ENCODE measurements at places on chromosomes 1 and 21.

DNA sequence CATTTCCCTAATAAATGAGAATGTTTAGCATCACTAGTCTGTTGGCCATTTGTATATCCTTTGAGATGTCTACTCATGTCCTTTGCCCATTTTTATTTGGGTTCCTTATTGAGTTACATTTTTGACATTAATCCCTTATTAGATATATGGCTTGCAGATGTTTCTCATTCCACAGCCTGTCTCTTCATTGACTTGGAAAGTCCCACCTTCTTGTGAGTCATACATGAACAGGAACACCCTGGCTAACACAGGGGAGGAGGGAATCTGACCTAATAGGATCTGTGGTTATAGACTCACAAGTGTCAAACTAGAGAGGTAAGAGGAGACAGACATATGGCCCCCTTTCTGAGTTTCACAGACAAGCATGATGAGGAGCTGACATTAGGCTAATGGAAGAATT lies 11.5 kb downstream of the ZP4 start:
- DNase-seq = no peak

- no peak for DNase-seq
Observed at GRCh38 chr1:223741861-223742260, 29.5 kb downstream of the CAPN2 start.

GRCh38 chr1:6912518-6912917 lies 127.3 kb downstream of the CAMTA1 start:
- no peak for DNase-seq

GRCh38 chr1:1760715-1761114 lies 17.6 kb downstream of the NADK start:
- no peak for DNase-seq

DNA sequence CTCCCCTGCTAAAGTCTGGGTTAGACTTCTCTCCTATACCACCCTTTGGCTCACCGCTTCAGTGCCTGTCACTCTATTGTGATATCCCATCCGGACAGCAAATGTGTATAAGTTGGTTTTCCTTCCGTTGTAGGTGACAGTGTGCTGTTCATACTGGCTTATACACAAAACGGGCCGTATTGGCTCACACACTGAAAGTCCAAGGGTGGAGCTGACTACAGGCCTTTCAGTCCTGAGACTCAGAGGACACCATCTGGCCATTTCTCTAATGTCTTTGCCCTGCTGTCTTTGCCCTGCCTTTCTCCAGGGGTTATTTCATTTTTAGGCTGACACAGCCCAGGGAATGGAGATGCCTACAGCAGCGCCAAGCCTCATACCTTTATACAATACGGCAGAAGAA lies 90.7 kb downstream of the URB2 start:
- no peak for DNase-seq

GRCh38 chr1:1041092-1041523 lies 21.2 kb downstream of the AGRN start:
- no peak for DNase-seq

GRCh38 chr1:35449334-35450008 lies 107.7 kb downstream of the KIAA0319L start:
- DNase-seq = no peak

- DNase-seq = no peak
Observed at GRCh38 chr1:231201979-231202633, 38.9 kb upstream of the GNPAT start.

DNA sequence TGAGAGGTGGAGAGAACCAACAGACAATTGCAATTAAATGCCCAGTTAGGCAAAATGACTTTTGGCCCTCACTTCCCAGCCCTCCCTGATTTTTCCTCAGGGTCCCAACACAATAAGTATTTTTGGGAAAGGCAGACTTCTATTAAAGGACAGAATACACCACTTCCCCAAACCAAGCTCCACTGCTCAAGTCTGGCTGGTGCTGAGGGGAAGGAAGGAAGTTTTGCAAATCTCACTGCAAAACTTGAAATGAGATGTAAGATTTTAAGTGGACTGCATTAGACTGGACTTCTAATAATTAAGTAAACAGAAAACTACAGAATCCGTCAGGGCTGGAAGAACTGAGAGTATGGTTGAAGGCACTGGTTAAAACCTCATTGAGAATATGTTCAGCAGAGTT lies 32.2 kb upstream of the CD1D start:
- DNase-seq = no peak

GRCh38 chr1:113388621-113389358 lies 1.5 kb upstream of the MAGI3 start:
- no peak for DNase-seq

DNA sequence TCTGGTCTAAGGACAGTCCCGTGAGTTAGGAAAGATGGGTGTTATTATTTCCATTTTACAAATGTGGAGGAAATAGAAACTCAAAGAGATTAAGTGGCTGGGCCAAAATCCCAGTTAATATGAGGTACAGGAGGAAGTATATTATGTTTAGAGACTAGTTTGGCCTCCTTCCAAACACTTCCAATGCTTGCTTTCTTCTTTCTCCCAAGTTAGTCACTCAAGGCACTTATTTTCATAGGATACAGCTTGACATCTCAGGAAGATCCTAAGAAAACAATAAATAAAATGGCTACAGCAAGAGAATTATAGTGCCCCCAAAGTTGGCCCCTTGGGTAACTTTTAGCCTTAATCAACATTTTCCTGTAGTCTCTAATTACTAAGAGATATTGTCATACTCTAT lies 47.5 kb upstream of the IPO9 start:
- no peak for DNase-seq

DNA sequence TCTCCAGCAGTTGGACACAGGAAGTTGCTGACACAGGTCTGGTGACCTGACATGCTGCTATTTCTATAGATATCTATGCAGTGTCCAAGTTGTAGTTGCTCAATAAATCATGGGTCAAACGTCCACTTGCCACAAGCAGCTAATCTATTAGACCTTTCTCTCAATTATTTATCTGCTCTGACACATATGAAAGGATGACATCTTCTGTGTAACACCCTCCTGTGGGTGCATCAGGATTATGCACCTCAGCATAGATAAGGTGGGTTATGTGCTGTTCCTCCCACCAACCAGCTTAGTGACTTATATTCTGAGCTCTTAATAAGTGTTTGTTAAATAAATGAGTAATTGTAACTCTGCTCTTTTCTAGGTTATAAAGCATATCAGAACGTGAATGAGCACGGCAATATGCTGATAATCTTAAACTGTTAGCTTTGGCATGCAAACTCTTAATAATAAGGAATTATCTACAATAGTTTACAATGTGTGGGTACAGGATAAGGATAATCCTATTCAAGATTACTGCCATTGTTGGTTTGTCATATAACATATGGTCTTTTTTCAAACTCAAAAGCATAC lies 90.7 kb upstream of the GCLM start:
- DNase-seq = no peak

- DNase-seq = no peak
Observed at GRCh38 chr1:111471012-111471411, 2.8 kb upstream of the C1orf162 start.

DNA sequence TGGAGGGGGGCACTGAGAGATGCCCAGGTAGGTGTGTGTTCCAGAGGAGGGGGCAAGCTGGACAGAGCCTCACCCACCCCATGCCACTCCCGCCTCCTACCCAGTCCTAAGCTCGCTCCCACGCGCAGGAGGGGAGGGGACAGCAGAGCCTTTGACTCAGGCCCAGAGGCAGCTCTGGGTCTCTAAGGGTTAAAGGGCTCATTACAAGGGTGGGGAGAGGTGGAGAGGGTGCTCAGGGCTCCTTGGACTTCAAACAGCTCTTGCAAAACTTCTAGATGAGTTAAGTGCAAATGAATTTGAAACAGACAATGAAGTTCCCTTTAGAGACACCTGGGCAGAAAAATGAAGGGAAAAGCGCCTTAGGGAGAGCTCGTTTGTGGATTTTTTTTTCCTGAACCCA lies 104.2 kb upstream of the CASZ1 start:
- no peak for DNase-seq

DNA sequence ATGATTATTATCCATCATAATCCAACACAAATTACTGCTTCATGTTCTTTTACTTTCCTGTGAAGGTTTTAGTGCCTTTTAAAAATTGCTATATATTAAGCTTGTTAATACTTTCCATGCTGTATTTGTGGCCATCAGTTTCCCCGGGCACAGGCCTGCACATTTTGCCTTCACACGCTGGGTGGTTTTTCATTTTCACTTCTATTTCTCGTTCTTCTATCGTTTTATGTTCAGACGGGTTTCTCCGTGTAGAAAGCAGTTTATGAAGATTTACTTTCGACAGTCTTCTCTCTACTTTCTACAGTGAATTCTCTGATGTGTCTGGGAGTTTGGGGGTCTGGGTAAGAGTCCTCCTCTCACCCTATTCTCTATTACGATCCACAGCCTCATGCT lies 9.5 kb downstream of the RUNX3 start:
- DNase-seq = no peak

DNA sequence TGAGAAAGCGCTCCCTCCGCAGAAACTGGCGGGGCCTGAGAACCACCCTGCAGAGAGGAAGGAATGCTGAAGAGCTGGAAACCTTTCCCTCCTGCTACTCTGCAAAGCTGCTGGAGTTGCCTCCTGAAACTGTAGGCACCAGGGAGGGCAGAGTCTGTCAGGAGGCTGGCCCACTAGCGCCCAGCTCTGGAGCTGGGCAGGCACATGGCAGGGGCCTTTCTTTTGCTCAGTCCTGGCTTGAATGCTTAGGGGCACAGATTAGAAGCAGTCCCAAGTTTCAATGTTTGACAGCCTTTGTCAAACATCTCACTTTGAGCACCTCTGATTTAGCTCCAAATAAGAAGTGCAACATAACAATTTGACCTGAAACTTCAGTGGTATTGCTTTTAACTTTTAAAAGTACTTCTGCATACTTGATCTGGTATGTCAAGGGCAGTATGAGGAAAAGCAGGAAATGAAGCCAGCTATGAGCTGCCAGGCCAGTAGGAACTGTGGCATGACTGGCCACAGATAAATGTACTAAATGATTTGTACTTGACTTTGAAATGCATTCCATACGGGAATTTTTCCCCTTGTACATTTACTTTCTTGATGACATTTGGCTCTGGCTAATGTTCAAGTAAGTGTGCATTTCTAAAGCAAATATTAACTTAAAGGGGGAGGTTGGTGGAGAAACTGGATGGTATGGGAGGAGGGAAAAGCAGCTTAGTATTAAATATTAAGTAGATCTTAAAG lies 7.2 kb downstream of the C1orf116 start:
- no peak for DNase-seq

DNA sequence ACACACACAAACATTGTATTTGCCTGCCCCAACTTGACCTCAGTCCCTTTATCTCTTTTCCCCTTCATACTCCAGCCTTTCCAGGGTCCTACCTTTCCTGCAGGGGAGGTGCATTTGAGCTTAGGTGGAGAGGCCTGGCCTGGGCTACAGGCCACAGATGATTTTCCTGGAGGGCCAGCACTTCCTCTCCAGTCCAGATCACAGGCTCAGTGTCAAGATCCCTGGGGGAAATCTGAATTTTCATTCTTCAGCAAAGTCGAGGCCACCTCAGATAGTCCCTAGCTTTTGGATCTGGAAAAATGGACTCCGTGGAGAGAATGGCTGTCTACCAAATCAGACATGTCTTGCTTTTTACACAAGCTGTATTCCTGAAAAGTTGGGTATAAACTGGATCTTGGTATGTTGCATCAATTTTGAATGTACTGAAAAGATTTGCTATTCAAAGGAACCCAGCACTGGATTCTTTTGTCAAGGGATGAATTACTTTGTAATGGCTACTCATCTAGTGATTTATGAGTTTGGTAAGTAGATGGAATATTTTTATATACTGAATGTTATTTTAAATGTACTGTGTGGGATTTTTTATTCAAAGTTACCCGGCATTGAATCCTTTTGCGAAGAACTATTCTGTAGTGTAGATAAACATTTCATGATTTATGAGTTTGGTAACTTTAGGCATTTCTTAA lies 78.7 kb downstream of the DDR2 start:
- no peak for DNase-seq

- DNase-seq = no peak
Observed at GRCh38 chr1:45785583-45785982, 17.8 kb upstream of the MAST2 start.

GRCh38 chr1:39632323-39632681 lies 7.1 kb downstream of the HEYL start:
- no peak for DNase-seq

- no peak for DNase-seq
Observed at GRCh38 chr1:74368335-74368734, 133.1 kb downstream of the TNNI3K start.

DNA sequence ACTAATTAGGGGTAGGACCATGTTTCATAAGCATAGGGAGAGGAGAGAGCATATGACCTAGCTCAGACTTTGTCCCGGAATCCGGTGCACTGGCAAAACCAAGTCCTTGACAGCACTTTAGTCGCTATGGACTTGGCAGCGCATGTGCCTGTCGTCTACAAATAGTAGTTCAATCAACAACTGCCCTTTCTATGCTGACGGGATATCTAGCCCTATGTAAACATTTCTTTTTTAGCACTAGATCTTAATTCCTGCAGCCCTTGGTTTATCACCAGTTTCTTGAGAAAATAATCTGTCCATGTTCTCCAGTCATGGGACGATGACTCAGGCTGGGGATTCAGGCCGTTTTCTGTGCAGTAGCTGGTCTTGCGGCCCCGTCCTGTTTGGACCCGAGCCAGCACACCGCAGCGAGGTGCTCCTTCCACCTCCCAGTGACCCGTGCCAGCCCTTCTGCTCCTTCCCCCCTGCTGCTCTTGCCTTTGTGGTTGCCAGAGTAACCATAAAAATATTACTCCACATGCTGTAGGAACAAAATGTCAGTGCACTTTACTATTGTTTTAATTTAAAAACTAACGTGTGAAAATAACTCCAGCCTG lies 8.6 kb upstream of the MT1HL1 start:
- peak; percentile 45 for DNase-seq

- DNase-seq = no peak
Observed at GRCh38 chr1:61114178-61114870, 32.0 kb downstream of the NFIA start.

DNA sequence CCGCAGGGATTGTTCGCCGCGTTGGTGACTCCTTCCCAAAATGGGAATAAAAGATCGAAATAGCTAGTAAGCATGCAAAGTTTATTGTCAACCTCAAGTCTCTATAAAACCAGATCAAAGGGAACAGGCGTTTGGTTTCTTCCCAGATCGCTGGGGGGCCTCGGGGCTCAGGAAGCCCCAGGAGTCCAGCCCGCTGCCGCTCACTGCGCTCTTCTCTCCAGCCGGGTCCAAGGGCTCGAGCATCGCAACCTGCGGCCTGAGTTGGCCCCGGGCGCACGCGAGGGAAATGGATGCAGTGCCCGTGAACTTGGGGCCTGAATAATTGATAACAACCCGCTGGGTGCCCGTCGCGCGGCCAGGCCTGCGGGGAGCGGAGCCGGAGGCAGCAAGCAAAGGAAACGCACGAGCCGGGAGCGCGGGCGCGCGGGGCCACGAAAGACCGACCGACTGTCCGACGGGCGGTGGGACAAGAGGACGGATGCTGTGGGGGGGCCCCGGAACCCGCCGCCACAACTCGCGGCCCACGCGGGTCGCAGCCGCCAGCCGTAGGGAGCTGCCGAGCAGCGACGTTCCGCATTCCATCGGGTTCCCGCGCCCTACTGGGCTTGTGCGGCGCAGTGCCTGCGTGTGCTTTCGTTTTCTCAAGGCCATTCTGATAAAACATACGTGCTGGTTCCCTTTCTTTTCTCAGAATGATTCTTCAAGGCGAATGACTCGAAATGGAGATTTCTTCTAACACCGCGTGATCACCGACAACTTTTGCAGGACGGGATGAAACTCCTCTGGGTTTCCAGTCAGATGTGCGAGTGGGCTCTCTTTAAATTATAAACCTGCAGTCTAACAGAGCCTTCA lies 14.0 kb upstream of the ALX3 start:
- peak; percentile 53 for DNase-seq

Measured in left hindlimb (tissue), 1 donor.